ENCODE measurements at places on chromosomes 2 and 18.

DNA sequence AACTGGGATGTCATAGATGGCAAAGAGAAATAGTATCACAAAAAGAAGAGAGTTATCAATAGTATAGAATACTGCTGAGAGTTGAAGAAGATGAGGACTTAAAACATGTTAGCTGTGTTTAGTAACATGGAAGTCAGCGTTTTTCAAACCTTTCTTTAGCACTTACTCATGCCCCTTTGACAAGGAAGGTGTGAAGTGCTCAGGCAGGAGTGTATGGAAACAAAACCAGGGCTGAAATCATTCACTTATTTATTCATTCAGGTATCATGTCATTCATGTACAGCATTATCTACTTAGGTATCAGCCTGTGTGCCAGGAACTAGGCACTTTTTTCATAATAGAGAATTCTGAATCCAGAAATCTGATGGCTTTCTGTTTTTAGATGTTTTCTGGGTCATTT, 27.2 kb downstream of the CD28 start:
- DNase-seq, result no peak

DNA sequence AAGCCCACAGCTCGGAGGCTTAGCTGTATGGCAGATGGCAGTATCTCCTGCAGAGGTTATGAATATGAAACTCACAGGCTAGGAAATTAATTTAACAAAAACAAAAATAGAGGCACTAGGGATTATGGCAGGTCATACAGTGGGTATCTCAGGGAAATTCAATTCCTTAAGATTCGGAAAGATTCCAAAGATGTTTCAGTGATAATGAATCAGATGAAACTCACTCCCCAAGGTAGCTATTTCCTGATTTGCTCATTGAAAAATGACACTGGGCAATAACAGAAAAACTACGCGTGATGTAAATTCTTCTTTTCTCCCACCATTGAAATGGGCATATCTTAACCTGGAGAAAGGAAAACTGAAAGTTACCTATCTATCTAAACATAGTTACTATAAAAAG, 414.1 kb downstream of the STK39 start:
- no peak for DNase-seq

- DNase-seq, result peak; percentile 44
Observed at GRCh38 chr18:49459404-49460171, 857 bp downstream of the DYM start.

GRCh38 chr2:18379870-18380269, 180.6 kb downstream of the RDH14 start:
- DNase-seq, result no peak

DNA sequence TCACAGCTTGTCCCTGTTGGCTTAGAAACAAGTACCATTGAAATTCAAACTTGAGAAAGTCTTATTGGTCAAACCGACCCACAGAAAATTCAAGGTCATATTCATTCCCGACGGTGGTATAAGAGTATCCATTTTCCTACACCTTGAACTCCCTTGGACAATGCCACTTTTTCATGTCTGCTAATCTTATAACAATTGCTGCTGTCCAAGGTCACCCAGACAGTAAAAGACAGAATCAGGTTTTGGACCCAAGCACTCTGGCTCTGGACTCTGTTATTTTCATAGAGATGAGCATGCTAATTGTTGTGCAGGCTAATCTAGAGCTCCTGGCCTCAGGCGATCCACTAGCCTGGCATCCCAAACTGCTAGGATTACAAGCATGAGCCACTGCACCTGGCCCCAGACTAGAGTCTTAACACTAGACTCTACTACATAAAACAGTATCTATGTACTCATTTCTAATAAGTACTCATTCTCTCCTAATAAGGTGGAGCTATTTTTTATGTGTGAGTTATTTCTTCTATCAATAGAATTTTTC, 57.8 kb downstream of the C2orf76 start:
- no peak for DNase-seq

GRCh38 chr2:62265106-62265505, 69.2 kb downstream of the B3GNT2 start:
- DNase-seq, result no peak

DNA sequence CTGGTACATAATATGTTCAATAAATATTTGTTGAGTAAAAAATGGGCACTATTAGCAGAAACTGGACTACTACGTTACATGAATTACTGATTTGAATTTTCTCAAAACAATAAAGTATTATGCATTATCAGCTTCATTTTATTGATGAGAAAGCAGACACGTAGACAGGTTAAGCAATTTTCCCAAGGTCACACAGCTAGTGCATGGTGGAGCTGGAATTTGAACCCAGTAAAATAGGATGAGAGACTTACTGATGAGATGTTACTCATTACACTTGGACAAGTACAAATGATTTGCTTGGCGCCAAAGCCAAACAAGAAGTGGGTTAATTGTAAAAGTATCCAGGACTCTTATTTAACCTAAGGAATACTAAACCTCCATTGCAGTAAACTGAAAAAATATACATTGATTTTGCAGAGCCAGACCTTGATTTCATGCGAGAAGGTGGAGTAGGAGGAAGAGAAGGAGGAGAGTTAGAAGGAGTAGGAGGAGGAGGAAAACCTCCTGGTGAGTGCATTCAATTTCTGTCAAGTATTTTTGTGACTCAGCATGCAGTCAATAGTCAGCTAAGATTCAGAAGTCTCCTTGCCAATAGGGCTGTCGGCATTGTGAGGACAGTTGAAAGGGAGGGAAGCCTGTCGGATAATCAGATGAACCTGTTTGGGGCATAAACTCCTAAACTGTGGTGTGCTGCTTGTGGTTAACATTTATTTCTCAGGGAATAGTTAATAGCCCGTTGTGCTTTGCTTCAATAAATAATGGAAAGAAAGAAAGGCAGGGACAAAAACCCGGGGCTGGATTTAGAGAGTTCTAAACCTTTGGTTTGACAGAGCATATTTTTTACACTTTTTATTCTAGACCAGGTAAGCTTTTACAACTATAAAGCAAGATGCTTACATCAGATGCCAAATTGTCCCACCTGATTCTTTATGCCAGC, 77.0 kb upstream of the TACR1 start:
- peak; percentile 69 for DNase-seq

DNA sequence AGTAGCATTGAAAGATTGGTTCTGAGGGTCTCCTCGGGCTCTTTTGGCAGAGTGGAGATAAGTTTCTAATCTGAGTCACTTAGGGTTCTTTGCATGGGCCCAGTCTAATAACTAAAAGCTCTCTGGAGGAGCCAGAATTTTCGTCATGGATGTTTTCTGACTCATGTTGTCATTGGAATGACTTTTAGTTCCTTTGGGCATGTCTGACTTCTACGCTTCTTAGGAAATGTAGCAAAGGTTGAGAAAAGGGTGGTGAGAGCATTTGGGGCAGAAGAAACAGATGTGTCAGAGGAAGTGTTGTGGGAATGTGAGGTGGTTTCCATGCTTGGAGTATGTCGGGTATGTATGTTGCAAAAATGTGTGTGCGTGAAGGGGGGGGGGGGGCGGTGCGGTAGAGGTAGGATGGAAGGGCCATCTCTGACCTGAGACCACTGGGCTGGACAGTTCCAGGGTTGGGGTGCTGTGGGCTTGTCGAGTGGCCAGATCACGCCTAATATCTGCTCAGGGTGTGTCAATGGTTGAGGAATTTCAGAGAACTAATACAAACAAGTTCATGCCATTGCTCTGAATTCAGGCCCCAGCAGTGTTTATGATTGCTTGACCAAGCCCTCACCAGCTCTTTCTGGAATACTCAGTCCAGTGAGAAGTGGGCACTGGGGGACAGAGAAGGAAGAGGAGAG, 26.9 kb downstream of the KLHL29 start:
- peak; percentile 97 for DNase-seq

GRCh38 chr2:240136671-240137292, 677 bp upstream of the COPS9 start:
- no peak for DNase-seq

DNA sequence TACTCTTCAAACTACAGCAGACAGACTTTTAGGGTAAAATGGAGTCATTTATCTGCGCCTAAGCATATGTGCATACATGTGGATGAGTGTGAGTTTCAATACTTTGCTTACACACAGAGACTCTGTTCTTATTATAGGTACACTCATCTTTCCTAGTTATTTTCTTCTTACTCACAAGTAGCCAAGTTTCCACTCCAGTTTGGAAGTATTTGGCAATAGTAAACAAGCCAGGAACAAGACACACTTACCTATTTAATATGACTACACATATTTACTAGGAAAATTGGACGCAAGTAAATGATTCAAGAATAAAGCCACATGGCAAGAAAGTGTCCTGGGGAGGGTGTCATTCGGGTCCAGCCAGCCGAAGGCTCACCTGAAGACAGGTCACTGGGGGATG, 414.3 kb downstream of the FBXO15 start:
- DNase-seq, result no peak

DNA sequence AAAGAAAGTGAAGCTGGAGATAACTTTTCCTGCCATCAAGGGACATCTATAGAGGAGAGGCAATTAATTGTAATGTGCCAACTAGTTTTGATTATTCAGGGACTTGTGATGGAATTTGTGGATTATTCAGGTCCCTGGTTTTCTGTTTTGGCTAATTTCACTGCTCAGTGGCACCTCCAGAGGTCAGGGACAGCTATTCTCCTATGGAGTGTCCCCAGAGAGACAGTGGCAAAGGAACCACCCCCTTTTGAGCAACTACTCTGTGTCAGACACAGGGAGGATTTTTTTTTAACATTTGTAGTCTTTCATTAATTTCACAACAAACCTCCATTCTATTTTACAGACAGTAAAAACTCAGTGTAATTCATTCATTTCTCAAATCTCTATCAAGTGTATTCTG, 206.0 kb upstream of the SPRED2 start:
- DNase-seq, result no peak

DNA sequence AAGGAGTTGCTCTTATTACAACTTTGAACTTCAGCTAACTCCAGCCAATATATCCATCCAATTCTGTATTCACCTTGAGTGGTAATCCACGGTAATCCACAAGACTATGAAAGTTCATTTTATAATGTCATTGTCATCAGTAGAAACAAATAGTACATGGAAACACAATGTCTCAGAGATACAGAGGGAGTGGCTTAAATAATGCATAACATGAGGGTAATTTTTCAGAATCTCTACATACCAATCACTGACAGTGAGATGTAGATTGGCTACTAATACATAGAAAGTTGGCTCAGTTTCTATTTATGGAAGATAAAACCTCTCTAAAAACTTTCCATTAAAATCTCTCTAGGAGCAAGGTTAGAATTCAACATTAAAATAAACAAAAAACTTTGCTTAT, 93.2 kb downstream of the PLEKHM3 start:
- DNase-seq, result no peak

DNA sequence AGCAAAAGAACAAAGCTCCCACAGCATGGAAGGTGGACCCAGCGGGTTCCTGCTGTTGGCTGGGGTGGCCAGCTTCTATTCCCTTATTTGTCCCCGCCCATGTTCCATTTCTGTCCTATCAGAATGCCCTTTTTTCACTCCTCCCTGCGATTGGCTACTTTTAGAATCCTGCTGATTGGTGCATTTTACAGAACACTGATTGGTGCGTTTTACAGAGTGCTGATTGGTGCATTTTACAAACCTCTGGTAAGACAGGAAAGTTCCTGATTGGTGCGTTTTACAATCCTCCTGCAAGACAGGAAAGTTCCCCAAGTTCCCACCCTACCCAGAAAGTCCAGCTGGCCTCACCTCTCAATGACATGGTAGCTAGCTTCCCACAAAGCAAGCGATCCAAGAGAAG, 40.2 kb upstream of the UGP2 start:
- no peak for DNase-seq

- no peak for DNase-seq
Observed at GRCh38 chr18:11886577-11887110, 21.5 kb downstream of the MPPE1 start.

- no peak for DNase-seq
Observed at GRCh38 chr2:287911-288757, at the start of gene ALKAL2. Gene ALKAL2, minus strand, starts transcription at chr2:288091. Its CDS starts 256 bp downstream, at chr2:287835.

DNA sequence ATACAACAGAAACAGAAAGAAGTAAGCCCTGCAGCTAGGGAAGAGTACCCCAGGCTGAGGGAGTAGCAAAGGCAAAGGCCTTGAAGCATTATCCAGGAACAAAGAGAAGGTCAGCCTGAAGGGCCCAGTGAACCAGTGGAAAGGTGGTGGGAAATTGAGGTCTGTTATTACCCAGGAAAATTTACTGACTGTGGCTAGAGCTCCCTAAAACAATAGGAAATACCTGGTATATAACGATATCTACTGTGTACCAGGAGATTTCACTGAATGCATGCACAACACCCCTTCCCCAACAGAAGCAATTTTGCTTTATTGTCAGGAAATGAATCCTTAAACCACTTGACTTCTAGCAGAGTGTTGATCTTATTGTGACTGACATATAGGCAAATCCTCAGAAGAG, 365.3 kb downstream of the ERBB4 start:
- no peak for DNase-seq

DNA sequence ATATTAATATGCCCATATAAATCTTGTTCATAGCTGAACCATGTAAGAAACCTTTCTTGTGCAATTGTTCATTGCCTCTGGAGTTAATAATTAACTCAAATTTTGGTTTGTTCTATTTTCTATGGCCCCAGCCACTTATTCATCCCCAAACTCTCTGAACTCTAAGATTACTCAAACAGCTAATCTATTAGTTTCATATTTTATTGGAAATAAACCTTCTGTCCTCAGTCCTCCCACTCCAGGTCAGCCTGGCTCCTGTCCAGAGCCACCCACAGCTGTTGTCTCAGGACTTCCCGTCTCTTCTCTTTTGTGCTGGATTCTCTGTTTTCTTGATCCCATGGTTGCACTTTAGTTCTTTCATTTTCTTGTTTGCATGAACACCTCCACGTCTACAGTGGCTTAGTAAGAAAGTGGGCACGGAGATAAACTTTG, 4.4 kb upstream of the RNF103 start:
- no peak for DNase-seq

DNA sequence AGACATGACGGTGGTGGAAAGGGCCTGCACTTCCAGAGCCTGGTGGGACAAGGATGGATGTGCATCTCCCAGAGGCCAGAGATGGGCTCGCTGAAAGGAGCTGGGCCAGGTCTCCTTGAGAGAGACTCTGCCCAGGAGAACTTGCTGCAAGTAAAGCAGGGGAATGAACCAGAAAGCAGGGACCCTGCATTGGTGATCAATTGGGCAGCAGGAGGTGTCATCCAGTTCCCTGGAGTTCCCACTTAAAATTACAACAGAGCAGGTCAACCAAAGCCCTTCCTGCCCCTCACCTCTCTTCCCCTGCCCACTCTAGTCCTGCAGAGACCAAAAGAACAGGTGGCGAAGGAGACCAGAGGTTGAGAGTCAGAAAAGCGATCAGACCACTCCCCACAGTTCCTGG, 69.7 kb upstream of the CAB39 start:
- no peak for DNase-seq

- no peak for DNase-seq
Observed at GRCh38 chr2:118857677-118858484, 10.4 kb upstream of the EN1 start.

All from EH (cell line).